ENCODE measurements at places on chromosomes 7 and 10. TPM values are rescaled to one million over a fixed set of nuclear protein-coding genes. Genes with fewer than 3 reads are reported as not detected.

DNA sequence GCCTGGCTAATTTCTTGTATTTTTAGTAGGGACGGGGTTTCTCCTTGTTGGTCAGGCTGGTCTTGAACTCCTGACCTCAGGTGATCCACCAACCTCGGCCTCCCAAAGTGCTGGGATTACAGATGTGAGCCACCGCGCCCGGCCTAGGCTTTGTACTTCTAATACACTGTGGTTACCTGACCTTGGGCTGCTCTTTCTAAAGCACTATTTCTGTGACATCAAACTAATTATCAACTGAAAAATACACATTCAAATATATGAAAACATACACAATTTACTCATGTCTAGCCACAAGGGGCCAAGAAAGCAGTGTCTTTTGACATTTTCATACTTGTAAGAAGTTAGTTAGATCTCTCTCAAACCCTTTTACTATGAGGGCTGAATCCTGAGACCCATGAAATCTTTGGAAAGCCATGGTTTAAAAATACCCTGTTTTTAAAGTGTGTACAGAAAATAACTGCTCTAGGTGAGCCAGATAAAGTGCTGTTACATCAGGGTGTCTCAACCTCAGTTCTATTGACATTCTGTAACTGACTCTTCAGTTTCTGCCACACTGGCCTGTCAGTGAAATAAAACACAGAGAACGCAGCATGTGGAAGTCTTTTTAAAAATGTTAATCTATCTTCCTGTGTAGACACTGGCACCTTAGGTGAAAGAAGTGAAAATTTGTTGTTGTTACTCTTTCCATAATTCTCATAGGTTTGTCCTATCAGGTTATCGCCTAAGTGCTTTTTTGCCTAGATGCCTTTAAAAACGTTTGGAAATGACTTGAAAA is 58.8 kb downstream of the CREM start:
- H3K36me3 ChIP-seq: no peaks in the 10 kb centered on the region
- no peaks in the 10 kb centered on the region for H3K27me3 ChIP-seq
- no peaks in the 10 kb centered on the region for H3K4me1 ChIP-seq

- H3K27ac ChIP-seq: no peak overlapping the region
- H3K36me3 ChIP-seq: no peaks in the 10 kb centered on the region
- H3K4me3 ChIP-seq: no peak overlapping the region
- DNase-seq: no peak
- no peaks in the 10 kb centered on the region for H3K27me3 ChIP-seq
These were observed 76.0 kb downstream of the PCGF5 start for GRCh38 chr10:91296471-91296870.

DNA sequence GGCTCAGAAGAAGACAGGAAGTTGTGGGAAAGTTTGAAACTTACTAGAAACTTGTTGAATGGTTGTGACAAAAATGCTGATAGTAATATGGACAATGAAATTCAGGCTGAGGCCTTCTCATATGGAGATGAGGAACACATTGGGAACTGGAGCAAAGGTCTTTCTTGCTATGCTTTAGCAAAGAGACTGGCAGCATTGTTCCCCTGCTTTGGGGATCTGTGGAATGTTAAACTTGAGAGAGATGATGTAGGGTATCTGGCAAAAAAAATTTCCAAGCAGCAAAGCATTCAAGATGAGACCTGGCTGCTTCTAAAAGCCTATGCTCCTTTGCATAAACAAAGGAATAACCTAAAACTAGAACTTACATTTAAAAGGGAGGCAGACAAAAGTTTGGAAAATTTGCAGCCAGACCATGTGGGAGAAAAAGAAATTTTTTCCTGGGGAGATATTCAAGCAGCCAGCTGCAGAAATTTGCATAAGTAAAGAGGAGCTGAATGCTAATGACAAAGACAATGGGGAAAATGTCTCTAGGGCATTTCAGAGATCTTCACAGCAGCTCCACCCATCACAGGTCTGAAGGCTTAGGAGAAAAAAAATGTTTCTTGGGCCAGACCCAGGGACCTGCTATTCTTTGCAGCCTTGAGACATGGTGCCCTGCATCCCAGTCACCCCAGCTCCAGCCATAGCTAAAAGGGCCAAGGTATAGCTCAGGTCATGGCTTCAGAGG is 16.5 kb upstream of the KCND2 start:
- H3K4me3 ChIP-seq: no peak overlapping the region
- H3K36me3 ChIP-seq: no peaks in the 10 kb centered on the region
- no peaks in the 10 kb centered on the region for H3K27me3 ChIP-seq

DNA sequence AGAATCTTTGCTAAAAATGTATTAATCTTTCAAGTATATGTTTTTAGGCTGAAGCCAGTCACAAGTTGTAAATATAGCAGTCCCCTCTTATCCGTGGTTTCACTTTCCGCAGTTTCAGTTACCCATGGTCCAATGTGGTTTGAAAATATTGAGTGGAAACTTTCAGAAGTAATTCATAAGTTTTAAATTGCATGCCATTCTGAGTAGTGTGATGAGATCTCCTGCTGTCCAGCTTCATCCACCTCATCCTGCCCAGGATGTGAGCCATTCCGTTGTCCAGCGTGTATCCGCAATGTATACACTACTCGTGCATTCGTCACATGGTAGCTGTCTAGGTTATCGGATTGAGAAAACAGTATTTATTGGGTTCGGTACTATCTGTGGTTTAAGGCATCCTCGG is 12.2 kb downstream of the PDCD4 start:
- no peak overlapping the region for H3K4me3 ChIP-seq
- no peak overlapping the region for H3K27ac ChIP-seq

DNA sequence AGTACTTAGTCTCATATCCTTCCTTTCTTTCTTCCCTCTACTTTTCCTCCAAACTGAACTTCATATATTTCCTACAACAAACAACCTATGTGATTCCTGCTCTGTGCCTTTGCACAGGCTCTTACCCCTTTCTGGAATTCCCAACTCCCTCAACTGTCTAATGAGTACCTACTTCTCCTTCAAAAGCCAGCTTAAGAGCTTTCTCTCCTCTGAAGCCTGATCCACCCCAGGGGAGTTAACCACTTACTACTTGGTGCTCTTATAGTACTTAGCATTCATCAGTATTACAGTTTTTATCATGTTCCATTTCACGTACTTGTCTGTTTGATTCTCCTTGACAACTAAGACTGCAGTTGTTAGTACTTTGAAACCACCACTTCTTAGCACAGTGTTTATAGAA is 246.1 kb downstream of the LRRTM3 start:
- no peak for DNase-seq
- no peaks in the 10 kb centered on the region for H3K27me3 ChIP-seq

DNA sequence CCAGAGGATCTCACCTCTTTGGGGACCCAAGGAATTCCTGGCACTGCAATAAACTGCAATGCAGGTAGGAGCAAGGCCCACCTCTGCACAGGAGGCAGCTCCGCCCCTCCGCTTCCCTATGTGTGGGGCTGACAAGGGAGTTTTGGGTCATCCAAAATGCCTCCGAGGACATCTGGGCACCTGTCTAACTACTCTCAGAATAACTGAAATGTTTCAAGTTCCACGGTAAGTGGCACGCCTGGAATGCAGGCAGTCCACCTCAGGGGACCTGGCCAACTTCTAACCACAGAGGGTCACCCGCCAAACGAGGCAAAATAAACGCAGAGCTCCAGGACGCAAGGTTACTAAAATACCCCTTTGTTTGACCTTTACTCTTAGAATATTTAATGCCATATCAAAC is 102.5 kb downstream of the FGFR2 start:
- no peaks in the 10 kb centered on the region for H3K36me3 ChIP-seq
- H3K4me3 ChIP-seq: no peak overlapping the region
- no peak for DNase-seq

GRCh38 chr7:116942504-116942903 is 10.8 kb upstream of the ST7 start:
- no peaks in the 10 kb centered on the region for H3K4me1 ChIP-seq
- H3K36me3 ChIP-seq: no peaks in the 10 kb centered on the region
- H3K27ac ChIP-seq: no peak overlapping the region
- H3K27me3 ChIP-seq: no peaks in the 10 kb centered on the region
- no peak overlapping the region for H3K4me3 ChIP-seq

DNA sequence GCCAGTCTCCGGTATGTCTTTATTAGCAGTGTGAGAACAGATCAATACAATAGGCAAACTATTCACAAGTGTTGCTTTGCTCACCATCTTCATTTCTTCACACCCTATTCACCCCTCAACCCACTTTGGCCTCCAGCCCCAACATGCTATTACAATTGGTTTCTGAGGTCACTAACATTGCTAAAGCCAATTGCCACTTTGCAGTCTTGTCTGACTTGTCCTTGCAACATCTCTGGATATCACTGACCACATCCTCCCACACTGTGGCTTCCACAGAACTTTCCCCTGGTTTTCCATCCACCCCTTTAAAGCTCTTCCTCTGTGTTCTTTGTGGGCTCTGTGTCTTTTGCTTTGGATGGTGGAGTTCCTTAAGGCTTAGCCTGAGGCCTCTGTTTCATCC is 5.2 kb upstream of the APBB1IP start:
- no peaks in the 10 kb centered on the region for H3K27me3 ChIP-seq
- no peak overlapping the region for H3K4me3 ChIP-seq
- no peak for DNase-seq
- H3K27ac ChIP-seq: no peak overlapping the region
- no peaks in the 10 kb centered on the region for H3K36me3 ChIP-seq
- peaks cover 24% of the 10 kb centered on the region for H3K4me1 ChIP-seq

DNA sequence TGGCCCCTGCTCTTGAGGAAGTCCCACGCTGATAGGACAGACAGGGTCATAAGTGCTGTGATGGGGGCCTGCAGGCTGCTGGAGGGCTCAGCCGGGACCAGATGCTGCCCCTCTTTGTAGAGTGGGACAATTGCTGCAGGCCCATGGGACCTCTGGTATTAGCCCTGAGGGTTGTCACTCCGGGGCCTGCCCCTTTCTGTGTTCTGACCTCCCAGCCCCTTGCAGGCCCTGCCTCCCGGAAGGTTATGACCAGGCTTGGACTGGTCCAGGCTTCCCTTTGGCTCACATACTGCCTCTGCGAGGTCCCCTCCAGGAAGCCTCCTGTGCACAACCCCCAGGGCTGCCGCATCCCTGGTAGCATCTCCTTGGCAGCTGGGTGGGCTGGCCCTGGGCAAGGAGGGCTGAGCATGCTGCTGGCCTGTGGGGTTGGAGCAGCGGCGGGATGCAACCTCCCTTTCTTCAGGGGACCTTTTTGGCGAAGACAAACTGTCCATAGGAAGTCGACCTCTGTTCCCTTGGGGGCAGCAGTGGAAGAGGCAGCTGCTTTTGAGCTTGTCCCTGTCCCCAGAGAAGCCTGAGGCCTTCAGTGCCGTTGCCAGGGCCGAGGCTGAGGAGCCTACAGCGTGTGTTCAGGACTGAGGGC is 8.8 kb downstream of the LIMK1 start:
- H3K4me1 ChIP-seq: peaks cover 27% of the 10 kb centered on the region
- H3K36me3 ChIP-seq: peaks cover 7% of the 10 kb centered on the region
- H3K27me3 ChIP-seq: no peaks in the 10 kb centered on the region
- no peak for DNase-seq

DNA sequence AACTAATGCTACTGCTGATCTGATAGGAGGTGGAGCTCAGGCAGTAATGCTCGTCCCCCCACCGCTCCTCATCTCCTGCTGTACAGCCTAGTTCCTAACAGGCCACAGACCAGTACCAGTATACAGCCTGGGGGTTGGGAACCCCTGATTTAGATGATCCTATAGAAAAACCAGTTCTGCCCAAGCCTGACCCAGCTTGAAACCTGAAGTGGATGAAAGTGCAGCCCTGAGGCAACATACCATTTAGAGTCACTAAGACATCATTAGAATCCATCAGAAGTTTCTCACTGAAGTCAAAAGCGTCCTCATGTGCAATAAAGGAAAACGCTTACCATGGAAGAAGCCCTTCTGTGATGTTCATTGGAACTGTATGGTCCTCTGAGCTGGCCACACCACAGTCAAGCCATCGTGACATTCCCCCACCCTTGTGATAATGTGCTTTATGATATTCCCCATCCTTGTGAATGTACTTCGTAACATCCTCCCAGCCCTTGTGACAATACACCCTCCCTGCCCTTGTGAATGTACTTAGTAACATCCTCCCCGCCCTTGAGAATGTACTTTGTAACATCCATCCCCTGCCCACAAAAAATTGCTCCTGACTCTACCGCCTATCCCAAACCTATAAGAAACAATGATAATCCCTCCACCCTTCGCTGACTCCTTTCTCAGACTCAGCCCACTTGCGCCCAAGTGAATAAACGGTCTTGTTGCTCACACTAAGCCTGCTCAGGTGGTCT is 65.9 kb upstream of the HECTD2 start:
- H3K36me3 ChIP-seq: no peaks in the 10 kb centered on the region
- DNase-seq: no peak
- H3K27me3 ChIP-seq: no peaks in the 10 kb centered on the region
- H3K4me1 ChIP-seq: no peaks in the 10 kb centered on the region
- H3K4me3 ChIP-seq: no peak overlapping the region

GRCh38 chr10:58239561-58240169 is 28.0 kb downstream of the IPMK start:
- no peak overlapping the region for H3K27ac ChIP-seq
- no peak for DNase-seq
- H3K4me3 ChIP-seq: no peak overlapping the region
- H3K4me1 ChIP-seq: no peaks in the 10 kb centered on the region
- H3K27me3 ChIP-seq: no peaks in the 10 kb centered on the region

GRCh38 chr10:84392181-84392580 is 63.8 kb downstream of the CCSER2 start:
- H3K27ac ChIP-seq: no peak overlapping the region
- DNase-seq: no peak
- H3K36me3 ChIP-seq: no peaks in the 10 kb centered on the region
- no peak overlapping the region for H3K4me3 ChIP-seq
- no peaks in the 10 kb centered on the region for H3K4me1 ChIP-seq

- H3K4me1 ChIP-seq: no peaks in the 10 kb centered on the region
- H3K27ac ChIP-seq: no peak overlapping the region
- DNase-seq: peak; percentile 2
These were observed 179.3 kb downstream of the TFEC start for GRCh38 chr7:115851291-115851690.

DNA sequence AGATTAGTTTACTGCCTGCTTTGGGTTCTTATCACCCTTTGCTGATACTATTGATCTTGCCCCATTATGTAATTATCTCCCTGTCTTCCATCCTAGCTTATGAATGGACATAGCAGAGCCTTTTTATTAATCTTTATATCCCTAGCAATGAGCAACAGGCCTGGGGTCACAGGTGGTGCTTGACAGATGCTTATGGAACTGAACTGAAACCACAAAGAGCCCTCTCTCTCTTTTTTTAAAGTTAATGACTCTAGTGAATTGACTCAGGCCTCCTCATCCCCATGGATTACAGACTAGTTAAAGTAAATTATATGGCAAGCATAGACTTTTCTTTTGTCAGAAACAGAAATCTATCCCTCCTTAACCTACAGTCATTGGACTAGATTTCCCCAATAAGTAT is 265.2 kb downstream of the PHTF2 start:
- H3K27ac ChIP-seq: no peak overlapping the region
- H3K4me1 ChIP-seq: no peaks in the 10 kb centered on the region
- H3K4me3 ChIP-seq: no peak overlapping the region
- DNase-seq: no peak

The FAM107B gene
- total RNA-seq: 49.1 TPM

The PITX3 gene
- total RNA-seq: 0.05 TPM

The BAIAP2L1 gene
- total RNA-seq: 2.2 TPM

The MKI67 gene
- total RNA-seq: 41.5 TPM

The SEC31B gene
- total RNA-seq: 10.5 TPM

The PFKP gene
- total RNA-seq: 40.7 TPM
